ENCODE measurements at places on chromosomes 13 and 19. TPM values are rescaled to one million over a fixed set of nuclear protein-coding genes. Genes with fewer than 3 reads are reported as not detected.

The FSTL3 gene
- total RNA-seq = 8.0 TPM

The HRC gene
- total RNA-seq = not detected

The PDX1 gene
- not detected for total RNA-seq

The ANGPTL8 gene
- total RNA-seq = not detected

The DACT3 gene
- total RNA-seq = 2.5 TPM

The SLAIN1 gene
- 29.6 TPM for total RNA-seq

The KL gene
- 0.35 TPM for total RNA-seq

The PRMT1 gene
- total RNA-seq = 529 TPM

The ERICH4 gene
- total RNA-seq = not detected

DNA sequence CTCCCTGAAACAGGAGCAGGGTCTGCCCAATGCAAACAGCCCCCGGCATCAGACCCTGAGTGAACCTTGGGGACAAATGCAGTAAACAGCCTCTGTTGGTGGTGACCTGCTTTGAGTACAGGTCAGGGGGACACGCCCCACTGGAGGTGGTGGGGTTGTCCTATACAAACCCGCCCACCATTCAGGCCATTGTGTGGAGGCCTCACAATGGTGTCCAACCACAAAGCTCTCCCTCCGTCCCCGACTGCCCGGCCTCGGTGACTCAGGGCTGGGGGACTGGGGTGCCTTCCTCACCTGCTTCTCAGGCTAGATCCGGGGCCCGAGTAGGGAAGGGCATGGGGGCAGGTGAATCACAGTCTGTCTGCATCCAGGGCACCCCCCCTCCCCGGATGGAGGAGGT, 1.5 kb downstream of the MUC16 start:
- no peak for DNase-seq

DNA sequence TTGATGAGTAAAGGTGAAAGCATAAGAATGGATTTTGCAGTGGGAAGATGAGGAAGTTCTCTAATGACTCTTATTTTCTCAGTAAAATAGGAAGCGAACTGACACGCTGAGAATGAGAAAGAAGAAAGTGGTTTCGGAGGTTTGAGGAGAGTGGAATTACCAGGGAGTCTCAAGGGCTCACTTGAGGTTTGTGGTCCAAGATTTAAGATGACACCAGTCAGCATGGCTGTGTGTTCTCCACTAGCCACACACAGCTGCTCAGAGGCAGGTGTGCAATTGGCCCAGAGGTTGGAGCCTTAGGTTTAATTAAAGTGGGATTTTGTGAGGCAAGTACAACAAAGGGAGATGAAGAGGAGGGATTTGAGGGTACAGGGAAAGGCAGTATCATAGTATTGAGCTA, 99.6 kb upstream of the NBEA start:
- no peak for DNase-seq

DNA sequence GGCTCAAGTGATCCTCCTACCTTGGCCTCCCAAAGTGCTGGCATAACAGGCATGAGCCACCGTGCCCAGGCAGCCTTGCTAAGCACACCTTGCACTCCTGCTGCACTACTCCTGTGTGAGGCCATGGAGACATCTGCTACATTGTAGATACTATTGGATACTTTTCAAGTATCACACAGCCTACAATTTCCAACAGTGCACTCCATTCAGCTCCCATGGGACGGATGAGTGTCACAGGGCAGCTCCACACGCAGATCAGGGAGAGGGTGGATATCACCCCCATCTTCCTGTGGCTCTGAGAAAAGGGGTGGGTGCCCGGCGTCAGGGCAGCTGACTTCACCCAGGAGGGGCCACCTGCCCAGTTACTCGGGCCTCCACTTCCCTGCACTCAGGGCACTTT, 39.1 kb upstream of the CCNE1 start:
- DNase-seq = no peak

- DNase-seq = peak; percentile 44
Observed at GRCh38 chr19:17294051-17294891, 9.0 kb downstream of the ABHD8 start.

DNA sequence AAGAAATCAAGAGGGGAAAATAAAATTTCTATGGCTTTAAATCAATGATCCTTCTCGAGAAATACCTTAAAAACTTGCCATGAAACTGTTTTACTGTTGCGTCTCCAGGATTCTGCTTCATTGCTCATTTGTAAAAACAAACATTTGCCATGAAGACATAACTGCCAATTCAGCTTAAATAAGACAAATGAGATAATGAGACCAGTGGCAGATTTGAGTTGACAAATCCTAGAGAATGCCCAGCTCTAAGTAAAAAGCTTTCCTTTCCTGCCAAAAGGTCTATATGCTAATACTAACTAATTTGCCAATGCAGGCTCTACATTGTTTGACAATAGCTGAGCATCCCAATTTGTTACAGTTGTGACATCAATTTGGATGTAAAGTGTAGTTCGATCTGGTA, 400.5 kb upstream of the PCDH9 start:
- DNase-seq = no peak

GRCh38 chr19:58559275-58560006, 1.0 kb upstream of the UBE2M start:
- peak; percentile 46 for DNase-seq

- DNase-seq = no peak
Observed at GRCh38 chr19:32168111-32168510, 177.3 kb upstream of the ZNF507 start.

- DNase-seq = no peak
Observed at GRCh38 chr13:102877303-102877702, 31.5 kb downstream of the ERCC5 start.

DNA sequence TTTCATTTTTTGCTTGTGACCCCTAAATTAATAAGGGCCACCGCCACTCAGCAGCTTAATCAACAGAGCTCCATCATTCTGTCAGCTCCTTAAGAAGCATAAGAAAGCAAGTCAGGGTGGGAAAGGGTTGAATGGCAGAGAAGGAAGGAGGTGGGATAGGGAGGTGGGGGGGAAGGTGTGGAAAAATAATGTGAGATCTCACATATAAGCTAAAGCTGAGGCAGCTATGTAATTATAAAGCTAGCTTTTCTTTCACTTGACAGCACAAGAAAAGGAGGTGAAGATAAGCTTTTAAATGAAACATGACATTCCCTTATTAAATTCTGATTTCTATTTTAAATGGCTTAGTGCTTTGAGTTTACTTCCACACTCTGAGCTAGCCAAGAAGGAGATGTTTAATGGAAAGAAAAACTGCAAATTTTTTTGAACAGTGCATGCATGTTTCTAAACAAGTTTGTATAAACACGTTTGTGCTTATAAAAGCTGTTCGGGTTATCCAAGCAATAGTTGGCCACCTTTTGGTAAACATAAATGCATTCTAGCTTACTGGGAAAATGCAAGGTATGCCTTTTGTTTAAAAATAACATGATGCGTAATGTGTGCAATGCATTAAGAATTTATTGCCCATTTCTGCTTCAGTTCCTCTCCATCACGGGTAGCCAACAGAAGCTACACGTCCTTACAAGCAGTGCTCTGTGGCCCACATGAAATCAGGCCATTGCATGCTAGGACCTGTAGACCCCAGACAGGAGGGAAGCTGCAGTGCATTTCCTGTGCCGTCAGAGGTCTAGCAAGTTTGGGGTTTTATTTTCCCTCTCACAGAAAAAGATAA, 96.2 kb downstream of the LHFPL6 start:
- no peak for DNase-seq

- DNase-seq = no peak
Observed at GRCh38 chr13:112964971-112965492, 4.0 kb upstream of the MCF2L start.

- DNase-seq = no peak
Observed at GRCh38 chr19:13073263-13073662, 29.4 kb downstream of the LYL1 start.

DNA sequence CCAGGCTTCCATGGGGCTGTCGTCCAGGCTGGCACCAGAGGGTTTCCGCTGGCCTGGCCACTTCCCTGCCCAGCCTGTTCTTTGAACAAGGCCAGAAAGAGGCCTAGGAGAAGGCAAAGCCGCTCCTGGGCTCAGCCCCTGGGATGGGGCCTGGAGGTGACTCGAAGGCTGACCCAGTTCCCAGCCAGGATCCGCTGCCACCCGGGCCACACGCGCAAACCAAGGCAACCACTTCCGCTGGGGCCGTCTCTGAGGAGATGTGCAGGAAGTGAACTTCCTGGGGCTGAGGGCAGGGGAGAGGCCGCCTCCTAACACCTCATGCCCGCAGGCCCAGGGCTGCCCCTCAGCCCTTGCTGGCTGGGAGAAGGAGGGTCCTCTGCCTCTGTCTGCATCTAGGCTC, 15.2 kb downstream of the PLEKHF1 start:
- DNase-seq = peak; percentile 90

- no peak for DNase-seq
Observed at GRCh38 chr13:26561651-26562511, 4.4 kb downstream of the WASF3 start.

DNA sequence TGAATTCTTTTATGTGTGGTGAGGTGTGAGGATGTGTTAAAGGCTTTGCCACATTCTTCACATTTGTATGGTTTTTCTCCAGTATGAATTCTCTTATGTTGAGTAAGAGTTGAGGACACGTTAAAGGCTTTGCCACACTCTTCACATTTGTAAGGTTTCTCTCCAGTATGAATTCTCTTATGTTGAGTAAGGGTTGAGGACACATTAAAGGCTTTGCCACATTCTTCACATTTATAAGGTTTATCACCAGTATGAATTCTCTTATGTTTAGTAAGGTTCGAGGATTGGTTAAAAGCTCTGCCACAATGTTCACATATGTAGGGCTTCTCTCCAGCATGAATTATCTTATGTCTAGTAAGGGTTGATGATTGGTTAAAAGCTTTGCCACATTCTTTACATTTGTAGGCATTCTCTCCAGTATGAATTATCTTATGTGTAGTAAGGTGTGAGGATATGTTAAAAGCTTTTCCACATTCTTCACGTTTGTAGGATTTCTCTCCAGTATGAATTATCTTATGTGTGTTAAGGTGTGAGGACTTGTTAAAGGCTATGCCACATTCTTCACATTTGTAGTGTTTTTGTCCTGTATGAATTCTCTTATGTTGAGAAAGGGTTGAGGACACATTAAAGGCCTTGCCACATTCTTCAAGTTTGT, 27.1 kb downstream of the ZNF724 start:
- no peak for DNase-seq

DNA sequence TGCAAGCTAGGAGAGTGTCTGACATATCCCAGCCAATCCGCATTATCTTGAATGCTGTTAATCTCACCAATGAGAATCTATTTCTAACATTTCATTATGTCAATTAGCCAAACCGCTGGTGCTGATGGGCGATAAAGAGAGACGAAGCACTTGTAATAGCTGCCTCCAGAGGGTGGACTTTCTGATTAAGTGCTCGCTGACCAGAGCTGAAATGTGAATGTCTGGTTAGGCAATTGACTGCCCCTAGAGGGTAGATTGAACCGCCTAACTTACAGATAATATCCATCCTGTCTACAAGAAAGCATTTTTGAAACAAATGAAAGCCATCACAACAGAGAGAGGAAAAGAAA, 552 bp upstream of the GRWD1 start:
- DNase-seq = no peak

DNA sequence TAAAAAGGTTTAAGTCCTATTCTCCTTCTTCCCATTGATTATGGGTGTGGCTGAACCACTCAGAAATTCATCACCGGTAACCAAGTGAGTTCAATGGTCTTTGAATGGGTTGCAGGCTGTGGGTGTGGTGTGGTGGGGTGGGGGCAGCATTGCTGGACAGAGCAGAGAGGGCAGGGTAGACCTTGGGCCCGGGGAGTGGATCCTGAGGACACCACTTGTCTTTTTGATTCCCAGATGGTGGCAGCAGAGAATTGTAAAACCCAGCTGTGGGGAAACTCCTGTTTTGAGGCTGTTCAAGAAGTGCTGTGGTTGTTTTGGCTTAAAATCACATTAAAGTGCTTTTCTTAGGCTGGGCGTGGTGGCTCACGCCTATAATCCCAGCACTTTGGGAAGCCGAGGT, 45.8 kb upstream of the RGCC start:
- DNase-seq = no peak

GRCh38 chr13:102947745-102948405, 102.0 kb downstream of the ERCC5 start:
- DNase-seq = no peak

GRCh38 chr19:28217022-28217421, 995.9 kb downstream of the UQCRFS1 start:
- no peak for DNase-seq

DNA sequence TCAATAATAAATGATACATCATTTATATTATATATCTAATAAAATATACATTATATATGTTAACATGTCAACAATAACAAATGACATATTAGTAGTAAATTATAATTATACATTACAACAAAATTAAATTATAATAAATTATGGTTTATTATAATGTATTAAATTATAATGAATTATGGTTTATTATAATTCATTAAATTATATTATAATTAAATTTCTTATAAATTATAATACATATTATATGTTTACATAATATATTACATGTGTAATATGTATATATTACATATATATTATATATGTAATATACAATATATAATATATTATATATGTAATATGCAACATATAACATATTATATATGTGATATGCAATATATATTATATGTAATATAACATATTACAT, 20.5 kb downstream of the C3 start:
- DNase-seq = no peak

DNA sequence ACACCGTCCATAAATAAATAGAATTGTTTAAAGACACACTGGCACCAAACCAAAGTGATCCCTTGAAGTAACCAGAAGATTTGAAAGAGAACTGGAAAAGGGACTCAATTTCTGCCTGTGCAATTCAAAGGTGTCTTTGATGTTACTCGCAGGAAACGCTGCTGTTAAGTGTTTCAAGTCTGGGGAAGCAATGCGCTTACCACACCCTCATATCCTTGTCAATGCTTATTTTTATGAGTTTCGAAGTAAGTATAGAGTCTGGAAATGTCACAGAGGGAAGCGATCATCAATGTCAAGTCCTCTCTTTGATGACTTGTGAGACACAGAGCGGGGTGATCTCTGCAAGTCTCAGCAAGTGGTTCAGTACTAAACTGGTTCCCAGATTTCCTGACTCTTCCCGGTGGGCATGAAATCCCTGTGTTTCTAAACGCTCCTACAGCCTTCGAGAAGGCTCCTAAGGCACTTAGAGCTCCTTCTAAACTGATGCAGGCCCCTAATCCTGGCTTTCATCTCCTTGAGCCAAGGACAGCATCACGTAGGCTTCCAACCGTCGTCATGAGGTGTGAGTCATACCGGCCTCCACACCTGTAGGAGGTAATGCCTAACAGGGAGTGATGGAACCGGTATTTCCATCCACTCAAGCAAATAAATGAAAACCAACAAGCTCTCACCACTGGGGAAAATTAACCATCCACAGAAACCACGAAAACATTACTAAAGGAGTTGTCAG, 22.8 kb downstream of the SYDE1 start:
- DNase-seq = no peak

- DNase-seq = no peak
Observed at GRCh38 chr19:685454-685931, 9.3 kb downstream of the FSTL3 start.
